ENCODE measurements at places on chromosomes 12 and 14.

- DNase-seq, result no peak
Measured at GRCh38 chr14:35789651-35790050, 19.4 kb downstream of the RALGAPA1 start.

DNA sequence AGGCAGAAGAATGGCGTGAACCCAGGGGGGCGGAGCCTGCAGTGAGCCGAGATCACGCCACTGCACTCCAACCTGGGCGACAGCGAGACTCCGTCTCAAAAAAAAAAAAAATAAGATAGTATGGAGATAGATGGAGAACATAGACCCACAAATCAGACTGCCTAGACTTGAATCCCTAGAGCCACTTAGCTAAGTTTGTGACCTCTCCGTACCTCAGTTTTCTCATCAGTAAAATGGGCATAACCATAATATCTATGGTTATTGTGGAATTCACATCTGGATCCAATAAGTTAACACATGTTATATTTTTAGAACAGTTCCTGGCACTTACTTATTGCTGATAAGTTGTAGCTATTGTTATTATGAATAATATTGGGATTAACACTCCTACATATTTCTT, 7.2 kb downstream of the PROX2 start:
- no peak for DNase-seq

- no peak for DNase-seq
Measured at GRCh38 chr12:123011701-123012100, 31.2 kb downstream of the ARL6IP4 start.

GRCh38 chr14:32201193-32201815, 541 bp upstream of the RNU6-7 start:
- no peak for DNase-seq

- no peak for DNase-seq
Measured at GRCh38 chr14:74954232-74954946, 1.0 kb downstream of the PGF start.

- no peak for DNase-seq
Measured at GRCh38 chr14:104282332-104283196, 144.2 kb downstream of the KIF26A start.

DNA sequence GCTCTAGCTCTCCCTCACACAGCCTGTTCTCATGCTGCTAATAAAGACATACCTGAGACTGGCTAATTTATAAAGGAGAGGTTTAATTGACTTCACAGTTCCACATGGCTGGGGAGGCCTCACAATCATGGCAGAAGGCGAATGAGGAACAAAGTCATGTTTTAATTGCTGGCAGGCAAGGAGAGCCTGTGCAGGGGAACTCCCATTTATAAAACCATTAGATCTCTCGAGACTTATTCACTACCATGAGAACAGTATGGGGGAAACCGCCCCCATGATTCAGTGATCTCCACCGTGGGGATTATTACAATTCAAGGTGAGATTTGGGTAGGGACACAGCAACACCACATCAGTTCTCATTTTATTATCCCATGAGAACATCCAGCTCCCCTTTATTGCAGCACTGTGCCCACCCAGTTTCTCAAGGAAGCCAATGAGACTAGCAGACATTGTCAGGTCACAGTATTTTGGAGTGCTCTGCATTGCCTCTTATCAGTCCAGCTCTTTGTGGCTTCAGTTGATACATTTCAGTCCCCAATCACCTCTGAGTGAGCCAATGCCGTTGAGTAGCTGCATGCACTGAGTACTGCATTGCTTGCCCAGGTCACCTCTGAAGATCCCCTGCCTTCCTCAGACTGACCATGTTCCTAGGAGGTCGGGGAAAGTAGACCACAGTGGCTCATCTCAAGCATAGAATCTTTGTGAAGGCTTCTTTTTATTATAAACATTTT, 131.2 kb downstream of the CRADD start:
- no peak for DNase-seq

DNA sequence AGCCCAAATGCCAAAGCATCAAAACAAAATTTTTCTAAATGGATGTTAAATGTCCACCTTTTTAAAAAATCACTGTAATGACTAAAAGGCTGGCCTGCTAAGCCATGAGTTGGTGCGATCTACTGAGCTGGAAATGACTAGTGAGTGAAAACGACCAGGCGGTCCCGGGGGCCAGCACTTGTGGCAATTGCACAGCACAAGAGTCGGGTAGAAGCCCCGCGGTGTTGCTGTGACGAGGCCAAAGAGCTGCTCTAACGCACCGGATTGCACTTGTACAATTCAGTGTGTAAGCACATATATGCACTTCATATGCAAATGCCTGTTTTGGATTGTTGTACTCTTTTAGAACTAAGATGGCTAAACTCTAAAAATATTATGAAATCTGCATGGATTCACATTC, 64.1 kb upstream of the DYNC1H1 start:
- DNase-seq, result no peak
